ENCODE measurements at places on chromosomes 6 and 20.

DNA sequence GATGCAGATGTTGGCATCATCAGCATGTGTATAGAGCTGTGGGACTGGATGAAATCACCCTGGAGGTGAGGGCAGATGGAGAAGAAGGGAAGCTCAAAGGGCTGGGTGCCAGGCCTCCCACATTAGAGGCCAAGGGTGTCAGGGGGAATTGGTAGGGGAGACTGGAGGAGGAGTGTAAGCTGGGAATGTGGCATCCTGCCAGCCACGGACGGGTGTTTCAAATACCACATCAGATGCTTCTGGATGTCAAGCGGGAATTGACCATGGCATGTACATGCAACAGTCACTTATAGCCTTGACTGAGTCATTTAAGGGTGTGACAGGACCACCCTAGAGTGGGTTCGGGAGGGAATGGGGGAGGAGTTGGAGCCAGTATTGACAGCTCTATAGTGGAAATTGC is 9.6 kb downstream of the ERGIC3 start:
- DNase-seq = no peak

GRCh38 chr6:1297746-1298145 is 14.2 kb upstream of the FOXQ1 start:
- DNase-seq = no peak

DNA sequence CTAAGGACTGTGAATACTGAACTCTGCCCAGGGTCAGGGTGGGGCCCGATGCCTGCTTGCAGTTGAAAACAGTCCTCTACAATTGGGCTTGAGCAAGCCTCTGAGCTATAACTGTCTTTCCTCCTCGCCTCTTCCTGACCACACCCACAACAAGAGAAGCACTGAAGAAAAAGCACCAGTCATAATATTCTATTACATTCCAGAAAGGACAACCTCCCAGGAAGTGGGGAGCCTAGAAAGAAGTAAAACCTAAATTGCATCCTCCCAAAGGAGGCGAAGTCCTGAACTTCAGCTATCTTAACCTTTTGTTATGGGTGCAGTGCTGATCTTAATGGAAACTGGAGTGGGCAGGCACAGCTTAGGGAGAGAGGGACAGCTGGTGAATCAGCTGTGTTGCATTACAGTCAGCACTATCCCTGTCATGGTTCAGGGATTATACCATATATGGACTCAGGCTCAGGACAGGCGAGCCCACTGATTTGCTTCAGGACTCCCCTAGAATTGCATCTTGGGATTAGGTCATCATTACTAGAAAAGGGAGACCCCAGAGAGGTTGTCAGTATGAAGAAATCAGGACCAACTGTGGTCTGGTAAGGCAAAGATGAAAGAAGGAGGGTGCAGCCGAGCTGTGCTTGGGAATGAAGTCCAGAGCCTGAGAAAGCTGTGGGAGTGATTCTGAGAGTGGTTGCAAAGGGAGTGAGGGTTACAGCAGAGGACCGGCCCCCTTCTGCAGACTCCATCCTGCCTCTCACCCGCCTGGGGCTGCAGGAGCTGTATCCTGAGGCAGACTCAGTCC is 18.3 kb upstream of the TRAM2 start:
- peak; percentile 9 for DNase-seq

GRCh38 chr20:49724408-49725223 is 10.9 kb upstream of the B4GALT5 start:
- peak; percentile 38 for DNase-seq

- DNase-seq = no peak
Measured at GRCh38 chr6:42519779-42520178, 44.0 kb upstream of the UBR2 start.

DNA sequence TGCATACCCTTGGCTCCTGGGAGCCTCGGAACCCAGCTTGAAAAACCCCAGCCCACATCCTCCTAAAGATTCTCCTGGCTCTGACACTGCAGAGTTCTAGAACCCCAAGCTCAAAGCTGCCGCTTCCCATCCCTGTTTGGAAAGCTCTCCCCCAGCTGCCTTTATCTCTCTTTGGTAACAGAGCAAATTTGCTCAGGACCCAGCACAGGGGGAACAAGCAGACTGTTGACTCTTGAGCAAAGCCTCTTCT is 38.9 kb downstream of the HNF4A start:
- DNase-seq = no peak

GRCh38 chr6:70706491-70707123 is 38.9 kb downstream of the SMAP1 start:
- DNase-seq = peak; percentile 71

DNA sequence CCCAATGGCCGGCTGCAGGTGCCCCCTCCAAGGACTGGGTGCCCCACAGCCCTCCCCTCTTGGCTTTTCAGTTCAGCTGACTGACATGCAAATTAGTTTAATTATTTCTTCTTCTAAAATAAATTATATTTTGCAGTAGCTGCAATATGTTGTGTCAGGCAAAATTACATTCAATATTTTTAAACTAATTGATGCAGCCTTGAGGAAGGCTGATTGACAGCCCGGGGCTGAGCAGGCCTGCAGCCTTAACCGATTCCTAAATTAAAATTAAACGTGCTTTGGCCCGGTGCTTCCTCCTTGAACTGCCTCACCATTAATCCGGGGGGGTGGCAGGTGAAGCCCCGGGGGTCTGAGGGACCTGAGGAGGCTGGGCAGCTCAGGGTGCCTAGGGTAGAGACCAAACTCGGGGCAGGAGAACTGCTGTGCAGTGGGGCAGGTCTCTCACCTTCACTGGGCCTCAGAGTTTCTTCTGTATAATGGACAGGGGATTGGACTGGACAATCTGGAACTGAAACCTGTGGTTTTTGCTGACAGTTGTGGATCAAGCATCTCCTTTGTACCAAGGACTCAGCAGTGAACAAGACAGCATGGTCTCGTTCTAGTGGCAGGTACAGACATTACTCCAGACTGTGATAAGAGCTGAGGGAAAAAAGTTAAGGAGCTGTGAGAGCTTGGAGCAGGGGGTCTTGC is 72.5 kb downstream of the CD40 start:
- DNase-seq = no peak

- no peak for DNase-seq
Measured at GRCh38 chr6:29506446-29507067, 18.8 kb upstream of the MAS1L start.

- no peak for DNase-seq
Measured at GRCh38 chr20:32968478-32969241, 35.6 kb downstream of the SUN5 start.

GRCh38 chr20:1171461-1172093 is 13.2 kb downstream of the TMEM74B start:
- peak; percentile 26 for DNase-seq

DNA sequence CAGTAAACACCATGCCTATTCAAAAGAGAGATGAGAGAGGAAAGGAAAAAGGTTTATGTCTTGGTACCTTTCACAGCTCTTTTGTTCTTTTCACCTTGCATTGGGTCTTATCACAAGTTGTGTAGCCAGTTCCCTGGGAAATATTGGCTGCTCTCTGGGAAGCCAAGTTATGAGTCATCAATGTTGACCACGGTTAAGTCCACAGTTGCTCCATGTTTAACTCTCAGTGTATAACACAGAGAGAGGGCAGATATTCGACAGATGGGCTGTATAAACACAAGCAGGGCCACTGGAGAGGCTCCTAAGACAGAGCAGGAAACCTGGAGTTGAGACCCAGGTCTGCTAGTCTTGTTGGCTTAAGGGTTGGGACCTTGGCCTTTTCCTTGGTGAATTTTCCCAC is 718.6 kb downstream of the QKI start:
- peak; percentile 31 for DNase-seq

GRCh38 chr6:35085359-35086281 is 55.5 kb downstream of the TCP11 start:
- DNase-seq = no peak

- no peak for DNase-seq
Measured at GRCh38 chr6:3869632-3870527, 20.7 kb downstream of the FAM50B start.

DNA sequence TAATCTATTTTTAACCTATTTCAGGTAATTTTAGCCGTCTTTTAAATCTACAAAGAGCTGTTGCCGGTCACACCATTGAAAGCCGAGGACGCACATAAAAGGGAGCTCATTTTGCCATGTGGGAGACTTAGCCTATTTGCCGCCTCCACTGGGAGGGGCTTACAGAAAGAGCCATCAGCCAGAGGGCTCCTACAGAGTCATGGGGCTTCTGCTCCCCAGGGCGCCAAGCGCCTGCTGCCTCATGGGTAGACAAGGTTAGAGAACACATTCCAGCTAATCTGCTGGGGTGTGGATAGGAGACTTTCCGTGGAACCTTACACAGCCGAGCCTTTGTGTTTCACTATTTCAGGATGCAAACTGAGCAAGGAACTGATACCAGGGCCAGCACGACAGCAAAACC is 12.6 kb downstream of the PCMTD2 start:
- DNase-seq = no peak

GRCh38 chr20:9809271-9809670 is 29.6 kb downstream of the PAK5 start:
- no peak for DNase-seq

GRCh38 chr20:6152777-6153176 is 29.9 kb upstream of the FERMT1 start:
- DNase-seq = no peak

DNA sequence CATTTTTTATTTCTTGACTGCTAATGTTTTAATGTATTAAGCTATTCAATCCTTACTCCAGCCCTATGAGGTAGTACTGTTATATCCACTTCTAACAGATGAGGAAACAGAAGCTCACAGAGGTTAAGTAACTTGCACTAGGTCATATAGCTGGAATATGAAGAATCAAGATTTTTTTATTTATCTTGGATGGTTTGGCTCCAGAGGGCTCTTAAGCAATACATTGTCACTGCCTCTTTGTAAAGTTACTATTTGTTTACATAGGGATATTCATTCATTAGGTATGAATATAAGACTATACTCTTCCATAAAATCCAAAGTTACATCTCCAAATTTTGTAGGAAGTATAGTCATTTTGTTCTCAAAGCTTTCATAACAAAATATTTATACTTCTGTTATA is 113.8 kb downstream of the LAMP5 start:
- DNase-seq = peak; percentile 41

GRCh38 chr6:150844371-150844770 is 21.1 kb upstream of the MTHFD1L start:
- no peak for DNase-seq

DNA sequence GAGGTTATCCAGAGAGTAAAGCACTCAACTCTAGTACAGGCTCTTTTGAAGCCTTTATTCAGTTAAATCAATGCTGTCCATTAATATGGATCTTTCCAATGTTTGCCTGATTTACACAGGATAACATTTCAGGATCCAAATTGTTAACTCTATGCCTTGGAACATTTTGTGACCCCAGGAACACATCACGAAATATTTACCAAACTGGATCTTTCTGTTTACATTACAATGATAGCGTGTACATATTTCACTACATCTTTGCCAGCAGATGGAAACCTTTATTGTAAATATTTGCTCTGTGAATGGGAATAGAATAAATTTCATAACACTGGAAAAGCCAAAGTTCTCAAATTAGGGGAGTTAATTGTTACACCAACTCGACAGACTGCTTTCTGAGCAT is 23.5 kb downstream of the BPIFA2 start:
- peak; percentile 5 for DNase-seq
